ENCODE measurements at places on chromosomes 2 and 18. TPM values are rescaled to one million over a fixed set of nuclear protein-coding genes. Genes with fewer than 3 reads are reported as not detected.

The ITSN2 gene
- 11.9 TPM for polyA plus RNA-seq

The KYNU gene
- not detected for polyA plus RNA-seq

The DES gene
- 0.21 TPM for polyA plus RNA-seq

The SLC25A12 gene
- 13.0 TPM for polyA plus RNA-seq

The ACKR3 gene
- not detected for polyA plus RNA-seq

The ACAA2 gene
- polyA plus RNA-seq: 34.9 TPM

The ARHGAP28 gene
- polyA plus RNA-seq: 0.99 TPM

The MC5R gene
- polyA plus RNA-seq: not detected

The PDE6D gene
- 33.9 TPM for polyA plus RNA-seq

The ATP8B1 gene
- 43.8 TPM for polyA plus RNA-seq

The TMEM169 gene
- polyA plus RNA-seq: 0.30 TPM

The DPP10 gene
- not detected for polyA plus RNA-seq

The REG3G gene
- not detected for polyA plus RNA-seq

The CD207 gene
- polyA plus RNA-seq: 0.33 TPM

The ABCG5 gene
- polyA plus RNA-seq: not detected

The DPYSL5 gene
- polyA plus RNA-seq: 1.8 TPM

The PLGLB2 gene
- 1.2 TPM for polyA plus RNA-seq

Data from SK-N-SH (cell line).